ENCODE measurements at places on chromosomes 3 and 15. TPM values are rescaled to one million over a fixed set of nuclear protein-coding genes. Genes with fewer than 3 reads are reported as not detected.

- DNase-seq, result peak; percentile 31
Observed at GRCh38 chr15:25408428-25408827, 30.4 kb downstream of the UBE3A start.

- DNase-seq, result peak; percentile 17
Observed at GRCh38 chr15:73389971-73390544, 21.3 kb upstream of the HCN4 start.

RETNLB gene
- total RNA-seq, result not detected

GRCh38 chr15:91338766-91339165, 238.7 kb downstream of the SV2B start:
- DNase-seq, result peak; percentile 40

GRCh38 chr15:52183562-52184173, 7.5 kb downstream of the GNB5 start:
- peak; percentile 39 for DNase-seq

TNFAIP8L3 gene
- 0.83 TPM for total RNA-seq

GRCh38 chr15:70932397-70932796, 39.8 kb downstream of the LRRC49 start:
- no peak for DNase-seq

DNA sequence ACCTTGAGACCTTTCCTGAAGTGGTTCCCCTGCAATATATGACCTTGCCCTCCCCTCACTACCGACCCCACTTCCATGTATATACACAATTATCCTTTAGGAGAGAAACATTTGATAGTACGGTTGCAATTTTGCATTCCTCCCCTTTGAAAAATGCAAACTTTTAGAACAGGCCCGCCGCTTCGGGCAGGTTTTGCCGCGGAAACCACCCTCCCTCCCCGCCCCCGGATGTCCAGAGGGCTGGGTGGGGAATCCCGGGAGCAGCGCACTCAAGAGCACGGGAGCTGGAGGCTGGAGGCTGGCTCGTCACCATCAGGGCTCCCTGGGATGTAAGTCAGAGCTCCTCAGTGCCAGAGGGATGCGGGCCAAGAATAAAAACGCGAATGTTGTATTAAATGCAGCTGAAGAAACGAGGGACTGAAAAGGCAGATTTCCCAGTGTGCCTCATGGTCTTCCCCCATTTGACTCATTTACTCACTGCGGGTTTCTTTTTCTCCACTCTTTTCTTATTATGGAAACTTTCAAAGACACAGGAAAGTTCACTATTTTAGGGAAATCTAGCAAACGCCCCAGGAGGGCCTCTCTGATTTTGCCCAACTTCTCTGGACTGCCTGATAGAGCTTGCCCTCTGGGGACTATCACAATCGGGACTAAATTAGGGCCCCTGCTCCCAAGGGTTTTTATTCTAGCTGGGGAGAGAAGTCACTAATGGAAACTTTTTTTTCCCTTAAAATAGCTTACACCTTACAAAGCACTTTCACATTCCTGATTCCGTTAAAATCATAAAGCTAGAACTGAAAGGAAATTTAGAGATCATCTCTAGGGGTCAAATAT, 2.9 kb upstream of the USP3 start:
- peak; percentile 97 for DNase-seq

DNA sequence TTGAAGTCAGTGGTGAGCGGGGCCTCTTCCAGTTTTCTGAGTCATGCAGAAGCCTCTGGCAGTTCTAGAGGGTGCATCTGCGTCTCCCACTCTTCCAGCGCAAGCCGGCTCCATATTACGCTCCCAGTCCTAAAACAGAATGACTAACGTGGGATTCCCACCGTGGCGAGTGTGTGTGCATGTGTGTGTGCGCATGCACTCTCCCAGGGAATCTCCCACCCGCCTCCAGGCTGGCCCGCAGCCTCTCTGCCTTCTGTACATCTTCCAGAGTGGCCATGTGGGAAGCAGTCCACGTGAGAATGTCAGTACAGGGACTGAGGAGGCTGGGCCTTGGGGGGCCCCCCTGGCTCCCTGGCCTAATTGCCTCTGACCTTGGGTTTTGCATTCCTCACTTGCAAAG, 87.7 kb downstream of the LSM3 start:
- peak; percentile 96 for DNase-seq

GRCh38 chr3:111862415-111862814, 3.4 kb downstream of the PHLDB2 start:
- DNase-seq, result no peak

DNA sequence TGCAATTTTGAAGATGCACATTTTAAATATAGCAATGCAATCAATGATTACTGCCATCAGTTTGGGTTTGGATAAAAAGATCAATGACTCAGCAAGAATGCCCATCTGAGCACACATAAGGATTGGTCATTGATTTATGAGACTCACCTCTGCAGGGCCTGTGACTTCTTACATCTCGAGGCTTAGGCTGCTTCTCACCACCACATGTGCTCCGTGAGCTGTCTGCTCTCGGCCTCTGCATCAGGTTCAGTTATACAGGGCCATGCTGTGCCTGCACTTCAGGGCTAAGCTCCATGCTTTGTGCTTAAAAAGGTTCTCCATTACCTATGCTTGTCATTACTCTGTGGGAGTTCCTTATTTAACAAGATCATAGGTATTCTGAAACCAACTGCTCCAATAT, 887.5 kb downstream of the DIPK2A start:
- DNase-seq, result no peak

- no peak for DNase-seq
Observed at GRCh38 chr3:150374975-150375374, 33.1 kb upstream of the TSC22D2 start.

DNA sequence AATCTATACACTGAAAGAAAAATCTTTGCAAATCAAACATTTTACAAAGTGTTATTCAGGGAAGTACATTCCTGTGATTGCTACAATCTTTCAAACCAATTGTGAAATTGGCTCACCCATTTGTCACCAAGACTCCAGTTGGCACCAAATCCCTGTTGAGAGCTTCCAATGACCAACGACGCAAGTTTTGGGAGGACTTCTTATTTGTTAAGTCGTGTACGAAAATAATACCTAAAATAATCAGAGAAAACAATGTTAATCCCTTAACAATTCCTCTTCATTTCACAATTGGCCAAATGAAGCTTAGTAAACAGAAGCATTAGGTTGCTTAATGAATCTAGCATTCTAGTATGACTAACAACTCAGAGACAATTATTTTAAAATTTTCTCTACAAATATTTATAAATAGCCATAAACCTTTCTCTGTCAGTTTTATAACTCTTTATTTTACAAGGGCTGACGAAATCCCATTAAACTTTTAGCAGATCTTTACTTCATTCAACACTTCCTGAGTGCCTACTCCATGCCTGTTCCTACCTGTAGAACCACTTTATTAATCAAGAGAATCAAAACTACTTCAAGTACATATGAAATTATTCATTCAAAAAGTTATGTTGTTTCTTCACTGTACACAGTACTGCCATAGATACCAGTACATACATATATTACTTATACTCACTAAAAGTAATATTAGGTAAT, 24.0 kb upstream of the HGD start:
- no peak for DNase-seq

- no peak for DNase-seq
Observed at GRCh38 chr3:118909763-118910162, 124.9 kb downstream of the IGSF11 start.

- DNase-seq, result no peak
Observed at GRCh38 chr15:83288381-83288801, 3.9 kb upstream of the BNC1 start.

PXK gene
- 14.3 TPM for total RNA-seq

GRCh38 chr3:119731560-119732343, 28.9 kb downstream of the CFAP91 start:
- peak; percentile 30 for DNase-seq

- no peak for DNase-seq
Observed at GRCh38 chr15:78390826-78391225, 47.2 kb upstream of the IREB2 start.

PRR20G gene
- not detected for total RNA-seq

- no peak for DNase-seq
Observed at GRCh38 chr3:94106268-94106667, 43.4 kb downstream of the NSUN3 start.

Measured in IMR-90 (cell line).